M059J (cell line): ENCODE measurements at places on chromosomes 3 and 15.

DNA sequence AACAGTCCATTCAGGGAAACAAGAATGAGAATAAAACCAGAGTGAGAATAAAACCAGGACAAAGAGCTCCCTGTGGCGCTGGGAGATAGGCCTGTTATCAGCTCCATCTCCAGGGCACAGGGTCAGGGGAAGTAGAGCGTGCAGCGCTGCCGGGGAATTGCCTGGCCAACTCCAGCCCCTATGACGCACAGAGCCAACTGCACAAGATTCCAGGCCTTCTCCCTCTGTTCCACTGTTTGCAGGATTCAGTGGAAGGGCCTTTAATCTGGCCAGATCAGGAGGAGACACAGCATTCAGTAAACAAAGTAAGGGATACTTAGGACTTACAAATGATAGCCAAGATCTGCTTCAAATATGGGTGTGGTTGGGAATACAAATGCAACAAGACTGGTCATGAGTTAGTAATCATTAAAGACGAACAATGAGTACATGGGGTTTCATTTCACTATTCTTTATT is 49.4 kb downstream of the ITGB5 start:
- peak; percentile 72 for DNase-seq

DNA sequence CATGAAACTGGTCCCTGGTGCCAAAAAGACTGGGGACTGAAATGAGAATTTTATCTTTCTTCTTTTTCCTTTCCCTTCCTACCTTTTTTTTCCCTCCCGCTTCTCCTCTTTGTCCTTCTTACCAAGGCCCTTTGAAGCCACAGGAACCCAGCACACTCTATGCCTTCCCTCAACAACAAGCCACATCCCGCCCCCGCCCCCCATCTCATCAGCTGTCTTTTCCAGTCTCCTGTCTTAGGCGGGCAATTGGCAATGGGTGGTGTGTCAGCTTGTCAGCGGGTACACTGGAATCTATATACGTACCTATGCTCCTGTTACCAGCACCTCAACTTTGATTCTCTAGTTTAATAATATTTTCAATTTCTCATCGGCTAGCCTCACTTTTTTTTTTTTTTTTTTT is 56.3 kb upstream of the CHD2 start:
- no peak for DNase-seq

GRCh38 chr15:44536302-44536961 is 515 bp upstream of the EIF3J start:
- peak; percentile 88 for DNase-seq

GRCh38 chr3:158780766-158781165 is 21.1 kb upstream of the MFSD1 start:
- no peak for DNase-seq

DNA sequence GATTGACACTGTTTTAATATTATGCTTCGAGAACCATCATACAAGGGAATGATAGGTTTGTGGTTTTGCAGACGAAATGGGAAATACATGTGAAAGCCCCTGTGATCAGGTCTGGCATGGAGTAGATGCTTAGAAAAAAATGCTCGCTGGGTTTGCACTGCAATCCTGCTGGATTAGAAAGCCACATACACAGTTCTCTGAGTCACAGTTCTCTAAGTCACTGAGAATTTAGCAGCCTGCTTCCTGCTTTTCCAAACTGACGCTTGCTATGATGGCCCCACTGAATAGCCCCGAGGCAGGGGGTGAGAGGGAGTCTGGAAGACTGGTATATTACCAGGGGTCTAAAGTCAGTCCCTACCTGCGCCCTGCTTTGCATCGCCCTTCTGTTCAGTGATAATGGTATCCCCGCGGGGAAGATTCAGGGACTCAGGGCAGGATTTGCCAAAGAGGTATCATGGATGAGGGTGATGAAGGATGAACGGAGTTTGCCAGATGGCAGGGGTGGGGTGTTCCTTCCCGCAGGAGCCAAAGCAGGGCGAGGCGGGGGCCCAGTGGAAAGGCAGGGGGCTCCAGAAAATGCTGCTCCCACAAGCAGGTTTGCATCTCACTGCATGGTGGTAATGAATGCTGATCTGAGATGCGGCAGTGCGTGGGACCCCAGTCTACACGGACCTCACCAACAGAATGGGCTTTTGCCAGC is 82.3 kb downstream of the IQSEC1 start:
- DNase-seq: peak; percentile 80

DNA sequence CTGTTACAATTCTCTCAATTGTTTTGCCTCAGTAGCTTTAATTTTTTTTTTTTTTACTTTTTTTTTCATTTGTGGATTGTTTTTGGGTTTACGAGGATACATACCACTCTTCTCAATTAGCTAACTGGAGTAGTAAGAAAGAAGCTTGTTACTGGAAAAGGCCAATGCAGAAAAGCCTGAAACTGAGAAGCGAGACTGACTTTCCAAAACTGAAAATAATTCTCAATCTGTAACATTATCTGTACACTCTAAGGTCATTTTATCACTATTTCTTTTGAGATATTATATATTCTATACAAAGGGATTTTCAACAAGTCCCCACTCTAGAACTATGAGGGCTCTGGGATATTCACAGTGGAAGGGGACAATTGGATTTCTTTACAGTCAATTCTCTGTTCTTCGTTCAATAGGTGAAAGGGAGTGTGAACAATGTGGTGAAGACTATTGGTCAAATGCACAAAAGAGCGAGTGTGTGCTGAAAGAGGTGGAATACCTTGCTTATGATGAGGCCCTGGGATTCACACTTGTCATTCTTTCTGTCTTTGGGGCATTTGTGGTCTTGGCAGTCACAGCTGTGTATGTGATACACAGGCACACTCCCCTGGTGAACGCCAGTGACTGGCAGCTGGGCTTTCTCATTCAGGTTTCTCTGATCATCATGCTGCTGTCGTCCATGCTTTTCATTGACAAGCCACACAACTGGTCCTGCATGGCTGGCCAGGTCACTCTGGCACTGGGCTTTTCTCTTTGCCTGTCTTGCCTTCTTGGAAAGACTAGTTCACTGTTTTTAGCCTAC is 83.9 kb upstream of the KCNAB1 start:
- DNase-seq: no peak

GRCh38 chr3:153901152-153901551 is 220.0 kb upstream of the ARHGEF26 start:
- DNase-seq: peak; percentile 8

- DNase-seq: no peak
These were observed 1.5 kb downstream of the ABCC5 start for GRCh38 chr3:184016169-184016570.

- DNase-seq: peak; percentile 59
These were observed 88.6 kb upstream of the ZNF280D start for GRCh38 chr15:56821721-56822425.

- DNase-seq: no peak
These were observed 57.7 kb downstream of the ATP2B2 start for GRCh38 chr3:10447527-10448260.

DNA sequence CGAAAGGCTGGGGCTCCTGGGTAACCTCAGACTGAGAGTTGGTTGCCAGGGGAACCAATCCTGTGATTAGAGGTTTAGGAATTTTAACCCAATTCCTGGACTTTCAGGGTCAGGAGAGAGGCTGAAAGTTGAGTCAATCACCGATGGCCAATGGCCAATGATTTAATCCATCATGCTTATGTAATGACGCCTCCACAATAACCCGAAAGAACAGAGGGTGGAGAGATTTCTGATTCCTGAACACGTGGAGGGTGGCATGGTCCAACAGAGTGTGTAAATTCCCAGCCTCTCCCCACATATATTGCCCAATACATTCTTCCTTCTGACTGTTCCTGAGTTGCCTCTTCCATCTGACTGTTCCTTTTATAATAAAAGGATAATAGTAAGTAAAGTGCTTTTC is 137.2 kb upstream of the CBLB start:
- peak; percentile 93 for DNase-seq

DNA sequence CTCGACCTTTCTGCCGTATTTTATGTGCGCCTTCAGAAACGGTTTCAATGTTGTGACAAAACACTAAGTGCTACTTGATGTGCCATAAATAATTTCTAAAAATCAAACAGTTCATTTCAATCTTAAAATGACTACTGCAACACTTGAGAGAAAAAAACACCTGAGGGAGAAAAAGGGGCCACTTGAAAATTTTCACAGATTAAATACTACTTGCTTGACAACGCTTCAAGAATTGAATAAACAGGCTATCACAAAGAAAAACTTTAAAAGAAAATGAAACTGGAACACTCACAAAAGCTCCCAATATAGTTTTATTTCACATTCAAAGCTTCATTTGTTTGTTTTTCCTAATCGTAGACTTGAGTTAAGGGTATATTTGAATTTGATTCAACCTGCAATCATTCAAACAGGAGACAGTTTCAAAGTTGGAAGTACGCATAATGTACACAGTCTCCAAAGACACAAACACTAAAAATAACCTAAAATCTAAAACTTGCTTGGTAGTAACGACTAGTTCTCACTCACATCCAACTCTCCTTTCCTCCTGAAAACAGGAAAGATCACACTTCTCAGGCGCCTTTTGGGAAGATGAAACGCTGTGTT is 380.7 kb downstream of the ERC2 start:
- DNase-seq: no peak

DNA sequence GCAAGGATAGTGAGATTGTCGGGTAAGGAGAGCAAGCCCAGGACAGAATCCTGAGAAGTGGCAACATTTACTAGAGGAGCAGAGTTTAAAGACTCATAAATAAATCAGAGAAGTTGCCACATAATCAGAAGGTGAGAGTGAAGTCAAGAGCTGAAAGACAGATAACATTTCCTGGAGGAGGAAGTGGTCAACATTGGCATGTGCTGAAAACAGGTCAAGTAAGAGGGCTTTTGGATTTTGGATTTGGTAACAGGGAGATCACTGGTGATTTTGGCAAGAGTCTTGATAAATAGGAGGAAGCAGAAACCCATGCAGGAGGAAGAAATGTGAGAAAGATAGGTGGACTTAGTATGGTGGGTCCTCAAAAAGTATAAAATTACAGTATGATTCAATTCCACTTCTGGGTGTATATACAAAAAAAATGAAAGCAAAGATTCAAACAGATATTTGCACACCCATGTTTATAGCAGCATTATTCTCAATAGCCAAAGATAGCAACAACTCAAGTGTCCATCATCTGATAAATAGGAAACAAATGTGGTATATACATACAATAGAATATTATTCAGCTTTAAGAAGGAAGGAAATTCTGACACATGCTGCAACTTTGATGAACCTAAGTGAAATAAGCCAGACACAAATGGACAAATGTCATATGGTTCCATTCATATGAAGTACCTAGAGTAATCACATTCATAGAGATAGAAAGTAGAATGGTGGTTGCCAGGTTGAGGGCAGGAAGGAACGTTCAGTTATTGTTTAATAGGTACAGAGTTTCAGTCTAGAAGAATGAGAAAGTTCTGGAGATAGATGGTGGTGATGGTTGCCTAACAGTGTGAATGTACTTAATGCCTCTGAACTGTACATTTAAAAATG is 27.3 kb upstream of the MBNL1 start:
- peak; percentile 73 for DNase-seq

DNA sequence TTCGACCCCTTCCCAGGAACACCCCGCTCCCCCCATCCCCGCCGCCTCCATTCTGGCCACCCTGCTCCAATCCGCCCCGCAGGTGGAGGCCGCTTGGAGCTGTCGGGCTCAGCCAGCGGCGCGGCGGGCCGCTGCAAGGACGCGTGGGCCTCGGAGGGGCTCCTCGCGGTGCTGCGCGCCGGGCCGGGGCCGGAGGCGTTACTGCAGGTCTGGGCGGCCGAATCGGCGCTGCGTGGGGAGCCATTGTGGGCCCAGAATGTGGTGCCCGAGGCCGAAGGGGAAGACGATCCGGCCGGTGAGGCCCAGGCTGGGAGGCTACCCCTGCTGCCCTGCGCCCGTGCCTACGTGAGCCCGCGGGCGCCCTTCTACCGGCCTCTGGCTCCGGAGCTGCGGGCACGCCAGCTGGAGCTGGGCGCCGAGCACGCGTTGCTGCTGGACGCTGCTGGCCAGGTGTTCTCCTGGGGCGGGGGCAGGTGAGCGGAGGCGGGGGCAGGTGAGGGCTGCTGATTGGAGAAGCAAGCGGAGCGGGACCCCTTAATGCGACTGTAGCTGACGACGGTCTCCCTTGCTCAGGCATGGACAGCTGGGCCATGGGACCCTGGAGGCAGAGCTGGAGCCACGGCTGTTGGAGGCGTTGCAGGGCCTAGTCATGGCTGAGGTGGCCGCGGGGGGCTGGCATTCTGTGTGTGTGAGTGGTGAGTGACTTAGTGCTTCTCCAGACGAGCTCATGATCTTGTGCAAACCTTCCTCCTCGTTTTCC is 2.5 kb downstream of the RCCD1 start:
- DNase-seq: no peak

DNA sequence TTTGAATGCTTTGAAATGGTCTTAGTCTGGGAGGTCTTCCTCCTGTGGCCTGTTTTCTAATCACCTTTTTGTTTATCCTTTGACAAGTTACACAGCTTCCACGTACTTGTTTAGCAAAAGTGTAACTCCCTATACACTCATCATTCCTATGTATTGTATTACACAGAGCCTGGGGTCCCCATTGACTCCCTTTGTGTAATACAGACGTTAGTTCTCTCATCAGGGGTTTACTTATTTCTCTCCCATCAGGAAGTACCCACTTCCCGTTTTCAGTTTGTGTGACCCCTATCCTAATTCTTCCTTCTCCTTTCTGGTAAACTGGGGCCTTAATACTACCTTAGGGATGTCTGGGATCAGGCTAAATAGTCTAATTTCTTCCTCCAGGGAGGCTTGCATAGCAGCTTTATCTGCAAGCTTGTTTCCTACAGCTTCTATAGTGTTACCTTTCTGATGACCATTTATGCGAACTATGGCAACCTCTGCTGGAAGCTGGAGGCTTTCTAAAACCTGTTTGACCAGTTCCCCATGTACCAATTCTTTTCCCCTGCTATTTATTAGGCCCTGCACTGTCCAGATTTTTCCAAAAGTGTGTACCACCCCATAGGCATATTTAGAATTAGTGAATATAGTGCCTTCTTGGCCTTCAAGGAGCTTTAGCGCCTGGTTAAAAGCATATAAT is 22.4 kb downstream of the ARL8B start:
- DNase-seq: no peak

DNA sequence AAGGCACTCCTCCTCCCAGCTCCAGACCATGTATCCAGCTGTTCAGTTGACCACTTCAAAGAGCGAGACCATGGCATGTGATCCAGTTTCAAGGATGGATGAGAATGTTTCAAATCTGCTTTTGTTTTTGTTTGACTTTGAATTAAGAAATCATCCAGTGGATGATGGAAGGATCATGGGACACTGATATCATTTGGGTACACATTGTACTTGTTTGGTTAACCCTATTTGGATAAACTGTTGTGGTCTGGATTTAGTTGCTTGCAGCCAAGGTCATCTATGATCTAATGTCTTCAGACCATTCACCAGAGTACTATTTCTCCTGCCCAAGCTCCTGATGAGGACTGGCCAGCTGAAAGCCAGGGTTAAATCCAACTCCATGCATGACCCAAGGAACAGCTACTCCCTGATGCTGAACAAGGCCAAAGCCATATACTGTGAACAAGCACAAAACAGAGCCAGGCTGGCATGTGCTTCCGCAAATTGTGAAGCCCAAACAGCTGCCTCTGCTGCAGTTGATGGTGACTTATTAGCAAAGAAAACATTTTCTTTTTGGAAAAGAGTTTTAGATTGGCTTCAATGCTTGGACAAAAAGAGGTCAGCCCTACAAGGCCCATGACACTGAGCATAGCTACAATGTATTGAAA is 5.2 kb upstream of the ADAMTS17 start:
- no peak for DNase-seq

GRCh38 chr3:96813820-96814650 is at the start of gene EPHA6:
EPHA6 (plus strand) TSS chr3:96814594.
- DNase-seq: no peak

- DNase-seq: no peak
These were observed 32.6 kb upstream of the TBC1D5 start for GRCh38 chr3:17775073-17775472.

GRCh38 chr3:7340795-7341194 is 479.9 kb downstream of the GRM7 start:
- no peak for DNase-seq
